Left colon (tissue), 2 donors: ENCODE measurements at places on chromosomes 5 and 9. TPM values are rescaled to one million over a fixed set of nuclear protein-coding genes. Genes with fewer than 3 reads are reported as not detected.

The CSF1R gene
- total RNA-seq, result 6.9 TPM

The STING1 gene
- 55.6 TPM for total RNA-seq

DNA sequence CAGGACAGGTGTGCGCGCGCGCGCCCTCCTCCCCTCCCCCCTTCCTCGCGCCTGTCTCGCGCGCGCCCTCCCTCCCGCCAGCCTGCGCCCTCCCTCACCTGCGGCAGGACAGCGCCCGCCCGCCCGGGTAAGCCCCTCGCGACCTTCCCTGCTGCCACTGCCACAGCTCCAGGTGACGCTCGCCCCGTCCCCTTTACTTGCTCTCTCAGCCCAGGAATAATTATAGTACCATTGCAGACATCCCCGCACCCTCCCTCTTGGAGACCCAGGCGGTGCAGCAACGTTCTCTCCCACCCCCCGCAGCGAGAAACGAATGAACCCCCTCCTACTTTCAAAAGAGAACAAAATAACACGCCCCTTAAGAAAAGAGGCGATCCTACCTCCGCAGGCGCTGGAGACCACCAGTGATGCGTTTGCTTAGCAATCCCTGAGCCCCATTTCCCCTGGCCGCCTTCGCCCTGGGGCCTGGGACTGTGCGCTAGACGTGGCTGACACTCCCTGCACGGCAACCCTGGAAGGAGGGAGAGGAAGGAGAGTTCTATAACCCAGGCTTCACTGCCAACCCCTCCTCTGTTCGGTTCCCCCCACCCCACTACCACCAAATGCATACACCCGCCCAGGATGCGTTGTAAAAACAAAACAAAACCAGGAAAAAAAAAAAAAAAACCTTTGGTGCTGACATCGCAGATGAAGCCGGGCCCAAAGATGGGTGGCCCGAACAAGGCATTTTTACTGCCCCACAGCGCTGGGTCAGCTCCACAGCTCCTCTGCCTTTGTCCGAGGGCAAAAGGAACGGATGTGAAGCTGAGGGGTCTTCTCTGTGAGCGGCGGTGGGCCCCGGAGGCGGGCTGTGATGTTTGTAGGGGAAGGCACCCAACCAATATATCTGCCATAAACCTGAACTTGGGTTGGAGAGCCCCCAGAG, 5.6 kb upstream of the PURA start:
- peak; percentile 51 for DNase-seq

DNA sequence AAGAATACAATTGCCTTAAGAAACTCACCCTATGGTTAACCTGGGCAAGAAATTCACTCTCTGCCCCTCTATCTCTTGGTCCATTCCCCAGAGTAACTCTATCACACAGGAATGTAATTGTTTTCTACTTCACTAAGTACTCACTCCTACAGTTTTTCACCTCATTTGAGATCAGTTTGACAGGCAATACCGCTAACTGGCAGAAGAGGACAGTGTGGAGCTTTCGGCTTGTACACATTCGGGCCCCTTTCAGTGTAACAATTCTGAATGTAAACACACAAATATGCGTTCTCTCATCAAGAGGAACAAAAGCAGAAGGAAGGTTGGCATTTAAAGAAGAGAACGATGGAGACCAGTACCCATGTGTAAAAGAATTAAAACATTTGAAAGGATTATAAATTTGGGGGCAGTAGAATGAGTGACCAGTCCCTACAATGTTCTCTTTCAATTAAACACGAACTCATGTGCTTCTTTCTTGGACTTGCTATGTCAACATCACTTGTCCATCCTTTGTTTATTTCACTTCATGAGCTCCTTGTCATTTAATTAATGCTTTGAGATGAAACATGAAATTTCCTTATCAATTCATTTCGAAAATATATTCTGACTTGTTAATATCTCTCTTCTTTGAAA, 188.5 kb upstream of the GRAMD2B start:
- peak; percentile 7 for DNase-seq
